NCI-H748 treated with DMSO at 0.1 percent for 48 hours (cell line): ENCODE measurements at places on chromosomes 3 and 15.

DNA sequence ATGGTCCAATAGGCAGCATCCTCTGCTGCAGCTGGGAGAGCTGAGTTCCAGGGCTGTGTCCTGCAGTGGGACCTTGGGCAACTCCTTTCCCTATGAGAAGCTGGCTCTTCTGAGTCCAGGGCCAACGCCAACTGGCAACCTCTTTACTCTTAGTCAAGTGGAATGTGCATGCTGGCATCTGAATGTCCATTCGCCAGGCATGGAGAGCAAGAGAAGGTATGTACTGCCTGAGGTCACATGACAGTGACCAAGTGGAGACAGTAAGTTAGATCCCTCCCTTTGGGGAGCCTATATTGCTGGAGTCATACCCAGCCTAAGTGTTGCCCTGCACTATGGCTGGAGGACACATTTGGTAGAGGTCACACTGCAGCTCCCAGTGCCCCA lies 12.1 kb downstream of the HEMK1 start:
- DNase-seq, result no peak

GRCh38 chr15:64739577-64740143 lies 35.7 kb downstream of the RBPMS2 start:
- DNase-seq, result no peak

- DNase-seq, result no peak
Measured at GRCh38 chr15:95957861-95958260, 372.6 kb upstream of the NR2F2 start.

DNA sequence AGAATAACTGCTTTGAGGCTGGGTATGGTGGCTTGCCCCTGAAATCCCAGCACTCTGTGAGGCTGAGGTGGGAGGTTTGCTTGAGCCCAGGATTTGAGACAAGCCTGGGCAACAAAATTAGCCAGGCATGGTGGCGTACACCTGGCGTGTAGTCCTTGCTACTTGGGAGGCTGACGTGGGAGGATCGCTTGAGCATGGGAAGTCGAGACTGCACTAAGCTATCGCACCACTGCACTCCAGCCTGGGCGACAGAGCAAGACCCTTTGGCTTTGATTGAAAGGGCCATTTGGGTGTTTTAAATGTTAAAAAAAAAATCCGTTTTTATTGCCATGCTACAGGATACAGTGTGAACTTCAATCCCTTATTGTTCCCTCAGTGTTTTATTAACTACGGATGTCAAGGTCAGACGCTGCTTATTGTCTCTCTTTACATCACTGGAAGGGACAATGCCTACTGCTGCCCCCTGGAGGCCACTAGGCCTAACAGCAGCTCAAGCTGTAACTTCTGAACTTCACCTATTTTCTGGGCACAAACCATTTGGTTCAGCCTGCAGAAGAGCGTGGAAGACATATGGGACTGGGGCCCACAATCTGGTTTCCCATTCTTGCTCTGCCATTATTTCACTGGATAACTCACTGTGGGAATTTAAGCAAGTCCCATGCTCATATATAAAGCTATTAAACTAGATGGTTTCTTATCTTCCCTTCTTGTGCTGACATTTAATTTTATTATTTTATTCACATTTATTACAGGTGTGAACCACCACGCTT lies 15.3 kb upstream of the IREB2 start:
- DNase-seq, result peak; percentile 46

GRCh38 chr3:160720123-160720746 lies 35.8 kb upstream of the PPM1L start:
- no peak for DNase-seq

GRCh38 chr3:183211352-183211751 lies 41.7 kb upstream of the B3GNT5 start:
- no peak for DNase-seq

DNA sequence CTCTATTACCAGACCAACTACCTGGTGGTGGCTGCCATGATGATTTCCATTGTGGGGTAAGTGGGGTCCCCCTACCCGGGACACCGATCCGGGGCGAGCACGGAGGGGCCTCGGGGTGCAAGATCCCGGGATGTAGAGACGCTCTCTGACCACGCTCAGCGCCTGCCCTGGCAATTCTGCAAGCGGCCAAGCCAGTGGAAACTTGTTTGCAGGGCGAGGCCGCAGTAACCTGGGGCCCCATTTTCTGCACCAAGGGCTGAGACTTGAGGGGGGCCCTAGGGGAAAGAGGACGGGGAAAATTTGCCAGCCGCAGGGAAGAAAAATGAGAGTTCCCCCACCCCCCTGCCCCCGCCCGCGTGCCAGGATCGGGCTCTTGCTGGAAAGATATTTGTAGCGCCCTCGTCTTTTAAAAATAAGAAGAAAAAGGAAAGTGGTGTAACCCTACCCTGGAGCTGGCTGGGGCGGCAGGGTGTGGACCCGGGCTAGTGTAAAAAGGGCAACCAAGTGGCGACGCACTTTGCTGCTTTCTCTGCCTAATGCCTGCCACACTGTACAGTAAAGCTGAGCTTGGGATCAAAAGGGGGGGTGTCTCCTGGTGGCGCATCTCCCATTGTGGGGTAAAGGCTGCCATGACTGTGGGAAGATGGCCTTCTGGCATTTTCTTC lies 563 bp downstream of the ARL6IP5 start:
- DNase-seq, result no peak

GRCh38 chr15:40420793-40421192 lies 15.2 kb downstream of the IVD start:
- DNase-seq, result no peak

DNA sequence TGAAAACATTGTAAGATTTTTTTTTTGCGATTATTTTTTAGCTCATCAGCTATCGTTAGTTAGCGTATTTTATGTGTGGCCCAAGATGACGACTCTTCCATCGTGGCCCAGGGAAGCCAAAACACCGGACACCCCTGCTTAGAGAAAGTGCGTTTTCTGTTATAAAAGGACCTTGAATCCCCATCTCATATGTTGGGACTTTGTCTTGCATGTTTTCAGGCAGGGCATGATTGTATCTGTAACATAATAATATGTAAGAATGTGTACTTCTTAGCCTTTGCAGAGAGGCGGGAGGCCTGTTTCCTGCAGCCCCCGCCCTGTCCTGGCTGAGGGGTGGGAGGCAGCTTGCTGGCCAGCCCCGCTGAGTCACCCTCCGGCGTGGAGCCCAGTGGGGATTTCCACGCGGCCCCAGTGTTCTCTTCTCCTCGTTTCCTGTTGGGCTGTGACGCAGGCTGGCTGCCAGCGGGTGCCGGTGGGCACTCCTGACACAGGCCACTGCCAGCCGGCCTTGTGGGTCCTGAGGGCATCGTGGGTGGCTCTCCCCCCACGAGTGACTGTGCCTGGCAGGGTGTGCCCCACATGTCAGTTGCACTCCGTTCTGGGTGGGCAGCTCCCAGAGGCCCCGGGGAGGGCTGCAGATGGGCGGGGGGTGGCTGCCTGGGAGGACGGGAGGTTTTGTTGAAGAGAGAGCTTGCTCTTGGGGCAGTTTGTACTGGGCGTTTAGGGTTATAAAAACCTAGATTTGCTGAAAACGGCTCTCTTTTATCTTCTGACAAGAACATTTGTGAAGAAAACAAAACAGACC lies 55.6 kb downstream of the SMAD3 start:
- no peak for DNase-seq

DNA sequence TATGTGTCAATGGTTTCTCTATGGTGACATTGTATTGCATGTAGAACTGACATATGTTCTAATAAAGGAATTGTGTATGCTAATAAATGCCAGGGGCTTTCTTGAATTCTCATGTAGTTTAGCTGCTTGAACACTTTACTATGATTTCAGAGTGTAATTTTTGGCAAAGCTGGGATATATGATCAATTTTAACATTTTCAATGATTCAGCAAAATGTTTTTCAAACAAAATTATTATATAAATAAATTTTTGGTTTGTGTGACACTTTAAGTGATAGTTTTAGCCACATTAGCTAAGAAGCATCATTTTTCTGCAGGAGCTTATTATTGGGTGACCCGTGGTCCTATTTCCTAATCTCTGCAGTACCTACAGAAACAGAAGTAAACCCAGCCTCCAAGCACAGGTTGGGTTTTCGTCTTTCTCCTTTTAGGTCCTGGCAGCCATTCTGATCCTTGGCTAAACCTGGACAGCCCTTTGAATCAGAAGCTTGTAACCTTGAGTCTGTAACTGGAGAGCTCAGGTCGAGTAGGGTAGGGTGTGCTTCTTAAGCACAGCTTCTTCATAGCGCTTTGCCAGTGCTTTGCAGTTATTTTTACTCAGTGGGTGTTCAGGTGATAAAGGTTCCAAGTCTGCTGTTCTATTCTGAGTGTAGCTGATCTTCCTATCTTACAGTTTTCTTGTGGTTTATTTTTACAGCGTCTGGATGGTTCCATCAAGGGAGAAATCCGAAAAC lies 74.2 kb downstream of the CHD2 start:
- DNase-seq, result no peak

- no peak for DNase-seq
Measured at GRCh38 chr15:77034695-77035489, 36.0 kb downstream of the TSPAN3 start.

- no peak for DNase-seq
Measured at GRCh38 chr3:194007592-194008337, 128.2 kb upstream of the HES1 start.

GRCh38 chr3:124478830-124479229 lies 251.4 kb upstream of the UMPS start:
- DNase-seq, result no peak

DNA sequence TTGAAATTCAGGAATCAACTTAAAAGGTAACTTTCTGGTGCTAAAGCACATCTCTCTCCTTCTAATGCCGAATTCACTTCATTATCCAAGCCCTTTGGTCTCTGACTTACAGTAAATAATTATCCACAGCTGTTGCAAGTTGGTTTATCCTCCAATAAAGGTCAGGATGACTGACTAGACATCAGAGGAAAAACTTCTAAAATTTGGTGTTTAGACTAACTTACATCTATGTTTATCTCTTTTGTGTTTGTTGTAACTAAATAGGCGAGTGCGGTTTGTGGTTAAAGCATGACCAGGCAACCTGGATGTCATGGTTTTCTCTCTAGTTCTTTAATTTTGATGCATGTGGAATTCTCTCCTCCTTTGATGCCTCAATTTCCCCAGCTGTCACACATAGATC lies 237.4 kb upstream of the LRTM1 start:
- no peak for DNase-seq

DNA sequence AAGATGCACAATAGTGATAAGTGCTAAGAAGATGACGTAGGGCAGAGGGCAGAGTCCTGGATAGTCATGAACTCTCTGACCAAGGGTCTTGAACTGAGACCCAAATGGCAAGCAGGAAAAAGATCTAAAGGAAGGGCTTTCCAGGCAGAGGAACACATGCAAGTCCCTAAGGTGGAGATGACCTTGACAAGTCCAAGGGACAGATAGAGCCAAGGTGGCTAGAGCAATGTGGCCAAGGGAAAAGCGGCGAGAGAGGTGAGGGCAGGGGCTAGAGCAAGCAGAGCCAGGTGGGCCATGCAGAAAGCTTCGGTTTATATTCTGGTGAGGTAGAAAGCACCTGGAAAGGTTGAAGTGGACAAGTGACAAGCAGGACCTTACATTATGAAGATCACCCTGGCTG lies 85.7 kb upstream of the EIF1B start:
- DNase-seq, result no peak

- DNase-seq, result no peak
Measured at GRCh38 chr3:119602676-119603075, 5.0 kb downstream of the PLA1A start.

DNA sequence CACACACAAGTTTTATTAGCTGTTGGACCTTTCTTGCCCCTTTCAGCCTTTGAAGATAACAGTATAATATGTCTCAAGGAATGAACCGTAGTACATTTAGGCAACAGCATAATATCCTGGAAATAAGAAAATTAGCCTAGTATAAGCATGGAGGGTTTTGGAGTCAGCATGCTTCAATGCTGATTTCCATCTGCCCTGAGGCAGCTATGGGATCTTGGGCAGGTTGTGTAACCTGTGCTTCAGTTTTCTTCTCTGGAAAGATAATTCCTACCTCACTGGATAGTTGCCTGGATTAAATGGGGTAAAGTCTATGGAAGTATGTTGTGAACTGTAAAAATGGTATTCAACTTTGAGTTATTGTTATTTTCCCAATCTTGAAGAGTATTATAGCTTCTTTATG lies 1.6 kb downstream of the DHX30 start:
- DNase-seq, result no peak

DNA sequence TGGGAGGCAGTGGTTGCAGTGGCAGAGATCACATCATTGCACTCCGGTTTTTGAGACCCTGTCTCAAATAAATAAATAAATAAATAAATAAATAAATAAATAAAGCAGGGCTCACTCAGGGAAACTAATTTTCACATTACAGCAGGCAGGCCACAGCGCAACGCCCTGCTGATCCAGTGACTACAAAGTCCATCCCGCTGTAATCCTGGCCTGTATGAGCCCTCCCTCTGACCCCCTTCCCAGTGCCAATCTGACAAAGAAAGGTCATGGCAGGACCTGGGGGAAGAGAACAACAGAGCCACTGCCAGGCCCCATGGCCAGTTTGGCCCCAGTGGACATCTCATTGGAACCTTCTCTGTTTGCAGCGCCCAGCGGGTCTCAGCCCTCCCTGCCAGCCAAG lies 9.3 kb downstream of the SH3BP5 start:
- DNase-seq, result no peak

GRCh38 chr3:36560685-36561084 lies 180.4 kb downstream of the STAC start:
- no peak for DNase-seq

DNA sequence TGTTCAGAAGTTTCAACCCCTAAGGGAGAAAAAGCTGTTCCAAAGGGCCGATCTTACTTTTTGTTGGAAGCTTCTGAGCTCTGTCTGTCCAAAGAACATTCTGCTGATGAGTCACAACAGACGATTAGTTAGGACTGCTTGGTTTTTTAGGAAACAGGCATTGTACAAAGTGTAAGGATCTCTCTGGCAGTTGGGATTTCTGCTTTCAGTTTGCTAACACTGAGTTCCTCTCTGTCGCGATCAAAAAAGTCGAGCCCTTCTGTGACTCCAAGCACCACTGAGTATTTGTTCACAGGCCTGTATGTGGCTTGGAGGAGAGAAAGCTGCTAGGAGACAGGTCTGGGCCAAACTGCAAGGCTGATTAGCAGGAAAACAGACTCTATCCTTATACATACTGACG lies 91.8 kb upstream of the PFN2 start:
- no peak for DNase-seq

GRCh38 chr15:66675446-66675845 lies 26.6 kb upstream of the SMAD6 start:
- no peak for DNase-seq
